ENCODE measurements at places on chromosomes 12 and 14.
A peak's percentile ranks its signal among the peaks of the same experiment; 100 is the strongest.

DNA sequence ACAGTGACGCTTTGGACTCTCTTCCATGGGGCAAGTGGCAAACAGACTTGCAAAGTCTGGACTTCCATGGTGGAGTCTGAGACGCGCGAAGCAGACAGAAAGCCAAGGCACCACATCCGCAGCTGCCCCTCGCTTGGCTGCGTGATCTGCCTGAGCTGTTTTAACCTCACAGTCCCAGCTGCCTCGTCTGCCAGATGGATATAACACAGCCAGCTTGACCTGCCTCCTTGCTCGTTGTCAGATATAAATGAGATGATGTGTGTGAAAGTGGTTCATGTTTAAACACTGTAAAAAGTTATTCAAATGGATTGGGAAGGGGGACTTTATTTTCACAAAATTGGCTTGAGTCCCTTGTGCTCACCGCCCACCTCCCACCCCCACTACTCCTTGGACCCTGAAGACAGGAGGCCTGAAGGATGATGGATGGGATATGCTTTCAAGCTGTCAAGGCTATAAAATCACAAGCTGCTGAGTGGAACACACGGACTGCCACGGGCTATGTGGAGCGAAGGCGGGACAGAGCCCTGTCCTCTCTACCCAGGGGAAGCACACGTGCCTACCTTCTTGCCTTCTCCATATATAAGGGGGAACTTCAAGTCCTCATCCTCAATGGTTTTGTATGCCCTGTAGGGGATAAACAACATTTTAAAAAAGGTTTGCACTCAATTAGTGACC, 226.9 kb downstream of the MON2 start:
- no peak for DNase-seq

DNA sequence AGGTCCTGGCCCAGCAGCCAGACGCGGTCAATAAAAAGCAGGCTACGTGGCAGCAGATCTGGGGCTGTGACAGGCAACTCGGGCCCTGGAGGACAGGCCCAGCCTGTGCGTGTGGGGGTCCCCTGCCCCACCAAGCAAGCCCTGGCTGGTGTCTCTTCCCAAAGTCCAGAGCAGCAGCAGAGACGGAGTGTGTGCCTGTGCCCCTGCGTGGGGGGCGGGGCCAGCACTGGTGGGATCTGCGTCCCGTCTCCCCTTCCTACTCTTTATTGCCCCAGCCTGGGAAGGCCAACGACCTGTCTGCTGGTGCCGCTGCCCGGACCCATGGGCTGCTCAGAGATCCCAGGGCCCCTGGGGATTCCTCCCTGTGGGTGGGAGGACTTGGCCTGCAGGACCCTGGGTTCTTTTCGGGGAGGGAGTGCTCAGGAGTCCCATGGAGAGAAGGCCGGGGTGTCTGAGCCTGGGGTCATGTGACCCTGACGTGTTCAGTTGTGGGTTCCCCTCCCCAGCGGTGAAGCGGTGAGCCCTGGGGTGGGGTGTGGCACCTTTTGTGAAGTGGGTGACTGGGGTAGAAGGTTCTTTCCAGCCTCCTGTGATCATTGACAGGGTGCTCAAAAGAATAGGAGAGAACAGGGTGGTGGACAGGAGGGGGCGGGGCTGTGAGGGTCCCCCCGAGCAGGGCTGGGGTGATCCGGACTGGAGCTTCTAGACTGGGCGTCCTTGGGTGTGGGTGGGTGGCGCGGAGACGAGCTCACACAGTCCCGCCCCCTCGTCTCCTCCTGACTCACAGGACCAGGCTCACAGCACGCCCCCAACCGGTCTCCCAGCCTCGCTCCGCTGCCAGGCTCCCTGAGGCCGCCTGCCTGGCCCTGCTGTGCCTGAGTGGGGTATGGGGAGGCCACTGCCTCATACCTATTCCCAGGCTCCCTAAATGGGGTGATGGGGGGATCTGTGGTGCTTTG, 22.4 kb downstream of the ASPG start:
- DNase-seq = no peak

DNA sequence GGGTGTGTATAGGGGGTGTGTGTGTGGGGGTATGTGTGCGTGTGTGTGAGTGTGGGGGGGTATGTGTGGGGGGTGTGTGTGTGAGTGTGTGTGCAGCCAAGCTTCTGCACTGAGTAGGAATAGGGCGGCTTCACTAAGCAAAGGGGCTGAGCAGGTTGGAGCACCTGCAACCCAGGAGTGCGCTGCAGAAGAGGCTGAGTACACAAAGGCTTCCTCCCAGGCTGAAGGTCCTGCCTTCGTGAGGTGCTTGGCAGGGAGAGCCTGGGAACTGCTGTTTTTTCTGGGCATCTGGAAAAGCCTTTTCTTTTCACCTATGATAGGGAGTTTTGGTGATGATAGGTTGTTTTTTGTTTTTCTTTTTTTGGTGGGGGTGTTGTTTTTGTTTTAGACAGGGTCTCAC, 6.0 kb upstream of the NUDT14 start:
- DNase-seq = no peak

GRCh38 chr14:49868720-49869114, 16.1 kb upstream of the NEMF start:
- DNase-seq = no peak

DNA sequence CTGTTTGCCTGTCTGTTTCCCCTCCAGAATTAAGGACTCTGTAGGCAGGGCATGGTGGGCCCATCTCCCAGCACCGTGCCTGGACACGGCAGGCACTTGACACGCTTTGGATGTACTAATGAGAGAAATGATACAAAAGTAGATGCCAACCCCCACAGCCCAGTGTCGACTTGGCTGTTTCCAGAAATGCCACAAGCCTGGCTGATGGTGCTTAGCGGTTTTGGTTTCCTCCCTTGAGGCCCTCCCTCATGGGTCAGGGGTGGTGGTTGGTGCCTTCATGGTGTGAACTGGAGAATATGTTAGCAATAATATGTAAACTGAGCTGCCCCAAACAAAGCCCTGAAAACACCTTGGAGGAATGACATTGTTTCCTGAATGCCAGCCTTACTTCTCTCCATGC, 55.5 kb upstream of the ESRRB start:
- no peak for DNase-seq

DNA sequence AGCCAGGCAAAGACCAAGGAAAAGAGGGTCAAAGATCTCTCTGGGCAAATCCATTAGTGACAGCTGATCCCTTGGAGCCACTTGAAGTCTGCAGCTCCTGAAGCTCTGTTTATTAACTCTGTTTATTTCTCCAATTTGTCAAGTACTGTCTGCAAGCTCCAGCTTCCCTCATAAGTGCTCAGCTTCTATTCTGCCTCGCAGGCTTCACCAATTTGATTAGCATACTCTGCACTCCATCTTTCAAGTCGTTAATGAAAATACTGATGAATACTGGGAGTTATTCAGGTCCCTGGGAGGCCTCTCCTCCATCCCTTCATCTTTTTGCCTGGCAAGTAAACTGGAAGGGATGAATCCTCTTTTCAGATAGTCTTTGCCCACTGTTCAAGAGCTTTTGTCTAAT, 54.3 kb downstream of the TTC9 start:
- no peak for DNase-seq

DNA sequence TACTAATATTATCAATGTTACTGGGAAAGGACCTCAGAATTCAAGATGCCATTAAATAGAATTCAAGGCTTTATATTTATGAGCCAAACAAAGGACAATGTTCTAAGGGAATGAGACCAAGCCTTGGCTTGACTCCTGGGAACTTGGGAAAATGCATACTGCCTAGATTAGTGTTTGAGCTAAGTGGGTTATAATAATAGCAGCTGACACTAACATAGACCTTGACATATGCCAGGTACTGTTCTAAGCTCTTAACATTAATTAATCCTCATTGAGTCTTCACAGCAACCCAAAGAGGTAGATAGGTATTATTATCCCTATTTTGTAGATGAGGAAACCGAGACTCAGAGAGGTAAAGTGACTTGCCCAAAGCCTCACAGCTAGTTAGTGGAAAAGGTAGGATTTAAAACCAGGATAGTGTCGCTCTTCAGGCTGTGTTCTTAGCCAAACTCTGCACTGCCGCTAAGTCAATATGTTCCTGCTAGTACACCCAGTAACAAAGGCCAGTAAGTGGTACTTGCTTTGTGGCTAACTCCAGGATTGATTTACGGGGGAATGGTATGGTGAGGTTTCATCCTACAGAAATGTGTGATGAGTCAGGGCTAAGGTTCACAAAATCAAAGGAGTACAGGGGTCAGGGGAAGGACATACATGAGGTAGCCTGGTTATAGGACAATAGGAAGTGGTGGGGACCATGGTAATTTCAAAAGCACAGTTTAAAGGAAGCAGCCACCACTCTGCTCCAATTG, 35.8 kb upstream of the PRKAB1 start:
- DNase-seq = peak; percentile 24

GRCh38 chr12:120115692-120116440, 687 bp downstream of the RAB35 start:
- no peak for DNase-seq

DNA sequence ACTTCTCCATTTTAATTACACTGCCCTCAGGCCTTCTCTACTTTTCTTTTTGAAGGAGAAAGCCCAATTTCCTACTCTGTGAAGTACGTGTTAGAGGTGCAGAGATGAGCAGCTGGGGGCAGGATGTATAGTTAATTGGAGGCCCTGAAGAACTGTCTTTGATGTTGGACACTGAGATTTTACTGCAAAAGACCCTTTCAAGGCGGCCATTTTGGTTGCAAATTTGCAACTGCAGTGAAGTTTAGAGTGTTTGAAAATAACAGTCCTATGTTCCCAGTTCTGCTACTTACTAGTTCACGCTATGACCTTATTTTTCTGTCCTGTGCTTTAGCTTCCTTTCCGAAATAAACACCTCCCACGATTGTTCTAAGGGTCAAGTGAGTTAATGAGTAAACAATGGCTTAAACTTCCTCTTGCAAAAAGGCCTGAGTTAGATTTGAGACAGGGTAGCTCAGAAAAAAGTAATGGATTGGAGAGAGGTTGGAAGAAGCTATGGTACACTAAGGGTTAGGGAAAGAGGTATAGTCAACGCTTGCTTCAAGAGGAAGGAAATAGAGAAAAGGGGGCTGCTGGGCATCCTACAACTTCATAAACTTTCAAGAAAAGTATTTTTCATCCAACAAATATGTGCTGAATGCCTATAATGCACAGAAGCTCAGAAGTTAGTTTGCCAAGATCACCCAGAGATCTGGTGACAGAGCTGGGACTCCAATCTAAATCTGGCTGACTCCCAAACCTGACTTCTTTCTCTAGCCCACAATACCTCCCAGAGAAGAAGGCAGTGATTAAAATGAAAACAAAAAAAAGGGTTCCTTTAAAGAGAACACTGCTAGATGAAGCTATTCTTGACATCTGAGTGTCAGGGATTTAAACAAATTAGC, 26.4 kb upstream of the DICER1 start:
- DNase-seq = no peak

GRCh38 chr14:74459976-74460375, 33.1 kb downstream of the NPC2 start:
- no peak for DNase-seq

- peak; percentile 18 for DNase-seq
Observed at GRCh38 chr12:32549675-32550079, 129.4 kb upstream of the DNM1L start.

DNA sequence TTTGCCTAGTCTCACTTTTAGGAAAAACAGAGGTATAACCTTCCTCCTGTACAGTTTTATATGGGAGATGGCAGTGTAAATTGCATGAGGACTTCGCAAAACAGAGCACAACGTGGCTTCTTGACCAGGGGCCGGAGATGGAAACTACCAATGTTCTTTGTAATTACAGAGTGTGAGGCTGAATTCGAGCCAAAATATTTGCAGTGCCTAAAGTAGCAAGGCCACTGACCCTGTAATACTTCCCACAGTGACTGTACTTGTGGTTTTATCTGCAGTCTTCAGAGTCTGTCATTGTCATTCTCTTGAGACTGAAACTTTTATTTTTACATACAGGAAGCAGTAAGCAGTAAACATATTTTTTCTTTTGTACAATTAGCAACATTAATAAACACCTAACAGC, 98.9 kb downstream of the RERG start:
- no peak for DNase-seq

- no peak for DNase-seq
Observed at GRCh38 chr12:89392391-89392790, 40.1 kb upstream of the DUSP6 start.

DNA sequence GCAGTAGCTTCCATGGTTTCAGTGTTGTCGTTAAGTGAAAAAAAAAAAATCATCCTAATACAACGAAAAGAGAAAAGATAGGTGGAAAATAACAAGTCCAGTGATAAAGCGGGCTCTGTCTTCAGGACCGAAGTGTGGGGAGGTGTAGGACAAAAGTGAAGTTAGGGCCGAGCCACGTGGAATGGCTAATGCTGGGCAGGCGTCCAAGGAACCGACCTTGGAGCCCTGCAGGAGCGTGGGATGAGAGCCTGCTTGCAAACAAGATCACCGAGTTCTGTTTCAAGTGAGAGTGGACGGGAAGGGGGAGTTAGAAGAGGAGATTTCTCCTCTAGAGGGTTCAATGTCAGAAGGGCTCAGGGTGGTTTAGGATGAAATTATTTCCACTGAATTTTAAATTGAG, 22.2 kb downstream of the A2ML1 start:
- DNase-seq = peak; percentile 12

DNA sequence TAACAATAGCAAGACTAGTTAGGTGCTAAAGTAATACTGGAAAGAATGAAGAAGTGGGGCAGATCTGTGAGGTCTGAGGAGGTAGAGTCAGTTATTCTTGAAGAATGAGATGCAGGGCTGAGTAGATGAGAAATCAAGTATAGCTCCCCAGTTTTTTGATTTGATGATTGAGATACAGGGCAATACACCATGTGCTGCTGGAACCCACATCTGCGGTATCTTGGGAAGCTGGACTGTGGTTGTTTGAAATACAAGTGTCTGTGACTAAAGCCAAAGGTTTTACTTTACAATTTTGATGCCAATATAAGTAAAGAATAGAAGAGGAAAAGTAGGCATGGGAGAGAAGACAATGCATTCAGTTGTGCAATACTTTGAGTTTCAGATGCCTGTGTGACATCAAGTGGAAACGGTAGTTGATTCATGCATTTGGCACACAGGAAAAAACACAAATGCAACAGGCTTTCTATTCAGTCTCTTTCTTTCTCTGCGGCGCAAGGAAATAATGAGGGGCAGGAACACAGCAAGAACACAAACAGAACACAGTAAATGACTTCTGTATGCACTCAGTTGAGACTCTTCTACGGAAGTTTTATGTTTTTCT, 190.2 kb upstream of the SLC38A2 start:
- peak; percentile 91 for DNase-seq

- no peak for DNase-seq
Observed at GRCh38 chr12:116402163-116402939, 124.9 kb upstream of the MED13L start.

GRCh38 chr14:100891051-100891450, 12.5 kb downstream of the RTL1 start:
- no peak for DNase-seq

- DNase-seq = no peak
Observed at GRCh38 chr12:49763006-49763591, 21.7 kb downstream of the TMBIM6 start.
